Stimulated activated CD4-positive, alpha-beta T cell treated with anti-CD3 and anti-CD28 coated beads, Interleukin-12 subunit alpha, Interleukin-12 subunit beta, amount 100 ng/mL, for 4 hours (primary cell): ENCODE measurements at places on chromosomes 5 and 9.

- DNase-seq: no peak
These were observed 28.1 kb upstream of the RNU6ATAC start for GRCh38 chr9:134192311-134192950.

- no peak for DNase-seq
These were observed 481.8 kb upstream of the ARRDC3 start for GRCh38 chr5:91864962-91865361.

DNA sequence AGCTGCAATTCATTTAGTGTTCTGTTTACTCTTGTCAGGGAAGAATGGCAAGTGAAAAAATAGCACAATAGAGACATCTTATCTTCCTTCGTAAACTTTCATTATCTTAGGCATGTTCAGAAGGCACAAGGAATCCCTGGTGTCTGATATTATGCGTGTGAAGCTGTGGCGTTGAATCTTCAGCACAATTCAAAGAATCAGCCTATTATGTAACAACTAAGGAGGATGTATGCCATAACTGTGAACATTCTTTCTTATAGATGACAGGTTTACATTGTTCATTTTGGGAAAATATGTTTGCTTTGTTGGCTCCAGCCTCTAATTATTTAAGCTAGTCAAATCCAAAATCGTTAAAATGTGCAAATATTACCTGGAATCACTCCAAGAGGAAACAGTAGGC lies 446.1 kb downstream of the ANXA1 start:
- DNase-seq: no peak

DNA sequence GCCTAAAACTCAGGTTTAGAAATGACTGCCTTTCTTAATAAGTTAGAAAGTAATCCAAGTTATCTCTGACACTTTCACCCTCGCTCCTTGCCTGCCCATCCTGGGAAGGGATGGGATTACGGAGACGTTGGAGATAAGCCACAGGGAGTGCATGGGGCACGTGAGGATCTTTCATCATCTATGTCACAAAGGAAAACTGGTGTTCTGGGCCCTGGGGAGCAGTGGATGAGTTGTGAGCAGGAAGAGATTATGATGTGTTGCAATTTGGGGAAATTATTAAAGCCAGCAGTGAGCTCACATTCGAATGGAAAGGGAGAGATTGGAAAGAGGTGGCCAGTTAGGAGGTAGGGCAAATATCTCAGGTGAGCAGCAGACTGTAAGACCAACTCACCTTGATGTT lies 12.8 kb downstream of the AFAP1L1 start:
- DNase-seq: no peak

GRCh38 chr9:32606811-32607210 lies 28.7 kb downstream of the TAF1L start:
- no peak for DNase-seq

DNA sequence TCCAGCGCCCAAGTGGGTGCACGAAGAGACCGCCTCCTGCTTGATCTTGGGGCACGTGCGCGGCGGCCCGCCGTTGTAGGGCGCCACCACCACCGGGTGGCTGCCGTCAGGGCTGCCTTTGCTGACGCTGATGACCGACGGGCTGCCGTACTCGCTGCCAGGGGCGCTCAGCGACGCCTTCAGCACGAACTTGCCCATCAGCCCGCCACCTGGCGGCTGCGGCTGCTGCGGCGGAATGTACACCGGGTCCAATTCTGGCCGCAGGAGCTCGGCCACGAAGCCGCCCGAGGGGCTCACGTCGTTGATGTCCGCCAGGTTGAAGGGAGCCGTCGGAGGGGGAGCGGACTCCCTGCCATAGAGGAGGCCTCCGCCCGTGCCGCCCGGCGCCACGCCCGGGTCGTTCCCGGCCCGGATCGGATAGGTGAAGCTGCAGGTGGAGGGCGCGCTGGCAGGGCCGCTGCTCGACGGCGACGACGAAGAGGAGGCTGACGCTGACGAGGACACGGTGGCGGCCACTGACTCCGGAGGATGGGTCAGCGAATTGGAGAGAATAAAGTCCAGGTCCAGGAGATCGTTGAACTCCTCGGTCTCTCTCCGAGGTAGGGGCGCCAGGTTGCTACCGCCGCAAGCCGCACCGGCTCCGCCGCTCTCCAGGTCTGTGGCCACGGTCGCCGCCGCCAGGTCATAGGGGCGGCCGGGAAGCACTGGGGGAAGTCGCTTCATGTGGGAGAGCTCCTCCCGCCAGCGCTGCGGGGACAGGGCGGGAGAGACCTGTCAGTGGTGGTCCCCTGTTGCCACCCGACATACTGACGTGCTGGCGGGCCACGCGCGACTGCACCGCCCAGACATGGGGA lies 1.8 kb downstream of the KLF4 start:
- DNase-seq: peak; percentile 18

GRCh38 chr5:143619040-143619439 lies 192.9 kb upstream of the HMHB1 start:
- DNase-seq: no peak

DNA sequence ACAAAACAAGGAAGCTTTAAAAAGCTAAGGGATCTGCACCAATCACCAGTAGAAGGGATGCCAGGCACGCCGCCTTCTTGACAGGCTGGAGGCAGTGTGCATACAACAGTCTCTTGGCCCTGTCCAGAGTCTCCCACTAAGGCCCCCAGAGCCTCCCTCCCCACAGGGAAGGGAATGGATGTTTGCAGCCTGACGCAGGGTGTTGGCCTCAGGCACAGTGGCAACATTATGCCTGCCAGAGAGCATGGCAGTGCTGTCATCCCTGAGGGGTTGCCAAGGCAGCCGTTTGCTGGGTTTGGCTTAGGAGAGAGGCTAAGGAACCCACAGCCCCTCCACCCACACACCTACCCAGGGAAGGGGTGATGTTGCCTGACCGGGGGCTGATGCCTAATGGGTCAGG lies 4.8 kb downstream of the HBEGF start:
- no peak for DNase-seq

GRCh38 chr9:32426278-32426939 lies 42.0 kb downstream of the ACO1 start:
- DNase-seq: no peak

- DNase-seq: no peak
These were observed 157.1 kb upstream of the CDH6 start for GRCh38 chr5:31036411-31036810.
